CD4-positive, alpha-beta T cell treated with Interferon gamma for 1 hour (primary cell): ENCODE measurements at places on chromosomes 3 and 15.
A peak's percentile ranks its signal among the peaks of the same experiment; 100 is the strongest.

GRCh38 chr15:95645791-95646338, 684.6 kb upstream of the NR2F2 start:
- DNase-seq: no peak

DNA sequence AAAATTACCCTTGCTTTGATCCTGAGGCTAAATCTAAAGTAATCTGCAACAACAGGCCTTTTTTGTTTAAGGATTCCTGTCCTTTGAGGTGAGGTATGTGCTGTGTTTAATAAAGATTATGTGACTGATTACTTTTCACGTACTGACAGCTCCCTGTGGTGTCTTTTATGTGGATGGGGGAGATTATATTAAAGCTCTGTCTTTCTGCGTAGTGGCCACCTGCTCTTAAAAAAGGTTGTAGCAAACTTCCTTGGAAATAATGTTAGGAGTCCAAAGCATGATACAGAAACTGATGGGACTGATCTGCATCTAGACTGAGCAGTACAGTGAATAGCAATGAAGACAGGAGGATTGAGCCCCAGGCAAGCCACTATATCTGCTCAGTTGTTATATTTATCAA, 453.0 kb upstream of the GOLIM4 start:
- no peak for DNase-seq

- no peak for DNase-seq
These were observed 86.3 kb downstream of the PPM1L start for GRCh38 chr3:160842021-160843005.

DNA sequence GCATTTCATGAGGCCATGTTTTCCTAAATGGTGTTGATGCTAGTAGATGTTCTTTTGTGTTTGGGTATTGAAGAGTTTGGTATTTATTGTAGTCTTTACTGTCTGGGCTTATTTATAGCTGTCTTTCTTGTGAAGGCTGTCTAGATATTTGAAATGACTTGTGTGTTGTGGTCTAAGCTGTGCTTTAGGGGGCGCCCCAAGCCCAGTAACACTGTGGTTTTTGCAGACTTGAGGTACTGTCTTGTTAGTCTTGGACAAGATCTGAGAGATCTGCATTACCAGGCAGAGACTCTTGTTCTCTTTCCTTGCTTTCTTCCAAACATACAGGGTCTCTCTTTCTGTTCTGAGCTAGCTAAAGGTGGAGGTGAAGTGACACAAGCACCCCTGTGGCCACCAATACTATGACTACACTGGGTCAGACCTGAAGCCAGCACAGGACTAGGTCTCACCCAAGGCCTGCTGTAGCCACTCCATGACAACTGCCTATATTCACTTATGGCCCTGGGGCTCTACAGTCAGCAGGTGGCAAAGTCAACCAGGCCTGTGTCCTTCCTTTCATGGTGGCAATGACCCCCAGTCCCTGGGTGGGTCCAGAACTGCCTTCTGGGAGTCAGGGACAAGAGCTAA, 152.1 kb upstream of the TBC1D5 start:
- DNase-seq: peak; percentile 32

DNA sequence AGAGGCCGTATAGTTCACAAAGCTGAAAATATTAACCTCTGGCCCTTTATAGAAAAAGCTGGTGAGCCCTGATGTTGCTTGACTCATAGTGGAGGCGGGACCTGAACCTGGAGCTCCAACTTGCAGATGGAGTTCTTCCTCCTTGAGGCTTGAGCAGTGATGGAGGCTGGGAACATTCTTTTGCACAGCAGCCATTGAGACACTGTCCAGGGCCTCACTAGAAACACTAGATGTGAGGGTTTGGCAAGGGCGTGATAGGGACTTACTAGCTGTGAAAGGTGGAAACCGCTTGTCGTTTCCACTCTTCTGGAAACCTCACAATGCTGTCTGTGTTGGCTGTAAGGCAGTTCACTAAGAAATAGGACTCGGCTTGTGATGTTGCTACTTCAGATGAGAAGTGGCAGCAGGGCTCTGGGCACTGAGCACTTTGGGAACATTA, 12.5 kb downstream of the SMAD6 start:
- no peak for DNase-seq
